ENCODE measurements at places on chromosomes 3 and 15. TPM values are rescaled to one million over a fixed set of nuclear protein-coding genes. Genes with fewer than 3 reads are reported as not detected.

C2CD4A gene
- total RNA-seq: not detected

P2RY12 gene
- total RNA-seq: 3.0 TPM

CLDN1 gene
- 9.4 TPM for total RNA-seq

RTP3 gene
- not detected for total RNA-seq

ABI3BP gene
- 146 TPM for total RNA-seq

IL16 gene
- total RNA-seq: 7.1 TPM

CYB561D2 gene
- 17.0 TPM for total RNA-seq

RLBP1 gene
- total RNA-seq: 102 TPM

SST gene
- total RNA-seq: not detected
